ENCODE measurements at places on chromosomes 12 and 14.

- no peak for DNase-seq
These were observed 34.1 kb downstream of the IL31 start for GRCh38 chr12:122139941-122140340.

DNA sequence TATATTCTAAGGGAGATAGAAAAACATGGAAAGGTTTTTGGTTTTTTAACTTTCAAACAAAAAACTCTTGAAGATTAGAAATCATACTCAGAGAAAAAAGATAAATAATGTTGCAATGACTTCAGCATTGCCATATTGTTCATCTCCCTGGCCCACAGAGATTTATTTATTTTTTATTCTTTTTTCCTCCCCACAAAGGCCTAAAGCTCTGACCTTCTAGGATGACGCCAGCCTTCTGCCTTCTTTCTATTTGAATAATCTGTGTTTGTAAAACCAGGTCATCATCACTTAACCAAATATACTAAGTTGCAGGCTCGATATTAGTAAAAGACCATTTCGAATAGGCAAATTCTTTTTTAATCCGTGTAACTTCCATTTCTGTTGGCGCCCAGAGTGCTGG is 4.4 kb upstream of the DCP1B start:
- DNase-seq: no peak

- no peak for DNase-seq
These were observed 22.3 kb downstream of the FBLN5 start for GRCh38 chr14:91925001-91925726.

DNA sequence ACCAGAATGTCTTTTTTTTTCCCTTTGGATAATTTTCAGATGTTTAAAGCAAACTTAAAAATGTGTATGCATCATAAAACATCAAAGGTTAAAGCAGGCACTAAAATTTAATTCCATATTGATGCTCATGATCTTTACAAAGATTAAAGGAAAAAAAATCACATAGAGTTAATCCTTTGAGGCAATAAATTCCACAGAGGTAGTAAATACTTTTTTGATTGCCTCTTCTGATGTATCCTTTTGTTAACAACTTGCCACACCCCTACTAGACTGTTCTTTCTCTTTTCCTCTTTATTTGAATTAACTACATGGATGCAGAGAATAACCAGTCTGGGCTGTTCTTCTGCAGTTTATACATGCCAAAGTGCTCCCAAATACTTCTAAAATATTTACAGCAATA is 45.2 kb upstream of the KCNJ8 start:
- DNase-seq: no peak

GRCh38 chr14:55592436-55592835 is 12.4 kb downstream of the KTN1 start:
- DNase-seq: no peak

DNA sequence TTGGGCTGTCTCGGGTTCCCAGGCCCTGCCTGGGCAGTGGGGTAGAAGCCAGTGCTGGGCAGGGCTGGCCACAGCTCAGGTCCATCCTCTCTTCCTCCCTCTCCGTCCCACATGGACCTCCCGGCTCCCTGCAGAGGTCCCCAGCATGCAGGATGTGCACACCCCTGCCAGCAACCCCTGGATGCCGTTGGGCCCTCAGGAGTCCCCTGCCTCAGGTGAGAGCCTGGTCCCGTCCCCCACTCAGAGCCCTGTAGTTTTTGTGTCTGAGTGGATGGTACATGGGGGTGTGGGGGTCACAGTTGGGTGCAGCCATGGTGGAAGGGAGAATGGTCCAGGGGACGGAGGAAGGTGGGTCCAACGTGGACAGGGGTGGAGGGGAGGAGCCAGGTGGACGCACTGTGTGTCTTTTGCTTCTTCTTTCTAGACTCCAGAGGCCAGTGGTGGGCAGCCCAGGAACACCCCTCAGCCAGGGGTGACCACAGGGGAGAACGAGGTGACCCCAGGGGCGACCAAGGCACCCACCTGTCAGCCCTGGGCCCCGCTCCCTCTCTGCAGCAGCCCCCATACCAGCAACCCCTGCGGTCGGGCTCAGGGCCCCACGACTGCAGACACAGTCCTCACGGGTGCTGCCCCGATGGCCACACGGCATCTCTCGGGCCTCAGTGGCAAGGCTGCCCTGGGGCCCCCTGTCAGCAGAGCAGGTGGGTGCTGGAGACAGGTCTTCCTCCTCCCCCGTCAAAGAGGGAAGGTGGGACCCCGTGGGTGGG is 21.7 kb downstream of the PAPLN start:
- no peak for DNase-seq

DNA sequence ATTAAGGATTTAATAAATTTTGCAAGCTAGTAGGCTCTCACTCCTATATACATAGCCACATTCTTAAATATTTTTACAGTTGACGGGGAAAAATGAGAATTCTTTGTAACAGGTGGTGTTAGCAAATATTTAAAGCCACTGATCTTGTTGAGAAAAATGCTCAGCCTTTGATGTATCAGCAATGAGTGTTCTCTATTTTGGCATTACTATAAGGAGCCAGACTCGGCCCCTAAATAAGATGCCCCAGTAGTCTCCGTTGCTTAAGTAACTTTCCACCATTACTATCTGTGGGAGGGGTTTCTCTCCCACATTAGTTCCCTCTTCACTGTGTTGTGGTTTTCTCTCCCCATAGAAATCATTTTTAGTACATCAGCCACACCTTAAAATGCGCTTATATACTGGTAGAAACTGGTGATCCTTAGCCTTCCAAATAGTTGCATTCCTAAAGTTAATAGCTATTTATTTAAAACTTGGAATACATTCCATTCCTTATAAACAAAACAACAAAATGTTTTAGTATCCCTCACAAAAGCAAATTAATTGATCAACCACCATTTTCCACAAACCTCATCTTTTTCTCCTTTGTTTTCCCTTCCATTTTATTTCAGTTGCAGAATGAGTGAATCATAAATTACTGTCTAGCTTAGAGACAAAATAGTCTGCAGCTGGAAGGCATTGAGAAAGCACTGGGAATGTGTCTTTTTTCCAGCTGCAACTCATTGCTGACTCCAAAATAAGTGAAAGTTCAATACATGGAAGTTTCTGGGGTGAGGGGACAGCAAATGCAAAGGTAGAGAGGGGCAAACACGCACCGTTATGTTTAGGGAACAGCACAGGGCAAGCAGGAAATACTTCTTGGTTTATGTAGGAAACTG is 84.7 kb upstream of the FERMT2 start:
- no peak for DNase-seq

DNA sequence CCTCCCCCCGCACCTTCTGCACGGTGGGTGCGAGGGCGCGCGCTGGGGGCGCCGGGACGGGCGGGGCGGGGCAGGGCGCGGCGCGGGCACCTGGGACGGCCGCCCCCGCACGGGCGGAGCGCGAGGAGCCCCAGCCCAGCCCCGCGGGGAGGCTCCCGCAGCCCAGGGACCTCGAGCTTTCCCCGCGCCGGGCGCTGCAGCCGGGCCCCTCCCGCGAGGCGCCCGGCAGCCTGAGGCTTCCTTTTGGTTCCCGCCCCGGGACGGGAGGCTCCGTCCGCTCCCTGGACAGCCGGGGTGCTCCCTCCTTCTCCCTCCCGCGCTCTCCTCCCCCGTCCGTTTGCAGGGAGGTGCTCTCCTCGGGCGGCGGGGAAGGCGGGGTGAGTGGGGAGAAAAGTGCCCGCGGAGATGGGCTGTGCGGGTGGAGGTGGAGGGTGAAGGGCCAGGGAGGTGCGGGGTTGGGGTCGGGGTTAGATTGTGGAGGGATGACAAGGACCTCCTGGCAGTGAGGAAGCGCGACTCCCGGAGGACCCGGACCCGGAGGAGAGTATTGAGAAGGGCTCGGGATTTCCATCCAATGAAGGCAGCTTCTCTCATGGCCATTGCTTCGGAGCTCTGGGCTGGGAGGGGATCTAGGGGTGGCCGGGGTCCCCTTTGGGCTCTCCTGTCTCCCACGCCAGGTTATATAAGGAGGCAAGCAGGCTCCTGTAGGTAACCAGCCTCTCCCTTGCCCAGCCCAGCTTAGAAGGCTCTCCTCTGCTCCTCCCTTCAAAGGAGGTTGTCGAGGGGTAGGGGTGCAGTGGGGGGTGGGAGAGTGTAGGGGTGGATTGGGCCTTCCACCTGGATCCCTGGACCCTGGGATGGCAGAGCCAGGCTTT is 645 bp downstream of the JDP2 start:
- DNase-seq: no peak

GRCh38 chr14:86780876-86781510 is 1212.0 kb downstream of the GALC start:
- DNase-seq: no peak

DNA sequence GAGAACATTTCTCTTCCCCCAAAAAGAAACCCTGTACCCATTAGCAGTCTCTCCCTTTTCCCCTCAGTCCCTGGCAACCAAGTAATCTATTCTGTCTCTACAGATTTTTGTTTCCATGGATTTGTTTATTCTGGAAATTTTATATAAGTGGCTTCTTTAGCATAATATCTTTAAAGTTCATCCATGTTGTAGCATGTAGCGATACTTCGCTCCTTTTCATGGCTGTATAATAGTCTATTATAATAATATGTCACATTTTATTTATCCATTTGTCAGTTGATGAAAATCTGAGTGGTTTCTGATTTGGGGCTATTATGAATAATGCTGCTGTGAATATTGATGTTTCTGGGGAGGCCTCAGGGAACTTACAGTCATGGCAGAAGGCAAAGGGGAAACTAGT is 12.8 kb upstream of the MYO1H start:
- DNase-seq: no peak

- no peak for DNase-seq
These were observed 9.3 kb upstream of the PTHLH start for GRCh38 chr12:27981874-27982273.

DNA sequence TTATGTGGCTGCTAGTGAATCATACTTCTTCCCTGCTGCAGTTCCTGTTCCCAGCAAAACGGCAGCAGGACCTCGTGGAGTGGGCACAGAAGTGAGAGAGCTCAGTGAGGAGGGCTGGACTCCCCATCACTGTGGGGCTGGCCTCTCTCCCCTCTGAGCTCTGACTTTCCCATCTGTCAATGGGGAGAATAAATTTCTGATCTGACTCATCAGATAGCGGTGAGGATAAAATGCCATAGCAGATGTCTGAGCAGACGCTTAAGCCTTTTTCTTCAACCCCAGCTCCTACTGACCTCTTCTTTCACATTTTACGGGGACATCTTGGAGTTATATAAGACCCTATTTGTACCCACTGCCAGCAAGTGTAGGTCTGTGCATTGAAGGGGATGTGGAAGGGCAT is 116.6 kb downstream of the CRACR2A start:
- no peak for DNase-seq

GRCh38 chr14:35124127-35124526 is 1.8 kb downstream of the PRORP start:
- no peak for DNase-seq

- no peak for DNase-seq
These were observed 10.6 kb upstream of the PUS1 start for GRCh38 chr12:131918311-131919050.

DNA sequence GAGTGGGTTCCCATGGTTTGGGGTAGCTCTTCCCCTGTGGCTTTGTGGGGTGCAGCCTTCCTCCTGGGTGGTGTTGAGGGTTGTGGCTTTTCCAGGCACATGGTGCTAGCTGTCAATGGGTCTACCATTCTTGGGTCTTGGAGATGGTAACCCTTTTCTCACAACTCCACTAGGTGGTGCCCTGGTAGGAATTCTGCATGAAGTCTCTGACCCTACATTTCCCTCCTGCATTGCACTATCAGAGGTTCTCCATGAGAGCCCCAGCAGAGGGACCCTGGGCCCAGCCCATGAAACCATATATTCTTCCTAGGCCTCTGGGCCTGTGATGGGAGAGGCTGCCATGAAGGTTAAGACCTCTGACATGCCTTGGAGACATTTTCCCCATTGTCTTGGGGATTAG is 1093.3 kb downstream of the SLC16A7 start:
- DNase-seq: no peak

DNA sequence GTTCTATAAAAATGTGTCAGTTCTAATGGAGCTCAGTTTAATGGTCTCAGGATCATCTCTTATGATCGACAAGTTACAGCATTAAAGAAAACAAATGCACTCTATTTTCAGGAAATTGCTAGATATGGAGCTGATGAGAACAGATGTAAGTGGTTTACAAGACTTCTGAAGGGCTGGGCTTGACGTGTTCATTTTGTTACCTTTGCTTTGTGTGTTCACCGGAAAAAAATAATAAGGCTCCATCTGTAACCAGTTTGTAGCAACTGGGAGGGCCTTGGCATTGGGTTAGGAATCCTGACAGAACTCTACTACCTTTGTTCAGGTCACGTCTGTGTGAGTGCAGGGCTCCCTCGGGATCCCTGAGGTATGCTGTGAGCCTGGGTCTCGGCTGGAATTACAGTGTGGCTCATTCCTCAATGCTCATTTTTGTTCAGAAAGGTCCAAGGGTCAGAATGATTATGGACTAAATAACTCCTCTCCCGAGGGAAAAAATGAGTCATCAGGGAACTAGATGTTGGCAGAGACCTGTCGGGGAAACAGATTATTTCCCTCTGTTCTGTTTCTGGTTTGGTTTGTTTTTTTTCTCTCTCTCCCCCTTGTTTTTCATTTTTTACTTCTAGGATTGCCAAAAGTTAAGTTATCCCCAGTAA is 158.0 kb downstream of the SLC5A8 start:
- DNase-seq: no peak

GRCh38 chr12:65510584-65511050 is 232.1 kb downstream of the MSRB3 start:
- no peak for DNase-seq

DNA sequence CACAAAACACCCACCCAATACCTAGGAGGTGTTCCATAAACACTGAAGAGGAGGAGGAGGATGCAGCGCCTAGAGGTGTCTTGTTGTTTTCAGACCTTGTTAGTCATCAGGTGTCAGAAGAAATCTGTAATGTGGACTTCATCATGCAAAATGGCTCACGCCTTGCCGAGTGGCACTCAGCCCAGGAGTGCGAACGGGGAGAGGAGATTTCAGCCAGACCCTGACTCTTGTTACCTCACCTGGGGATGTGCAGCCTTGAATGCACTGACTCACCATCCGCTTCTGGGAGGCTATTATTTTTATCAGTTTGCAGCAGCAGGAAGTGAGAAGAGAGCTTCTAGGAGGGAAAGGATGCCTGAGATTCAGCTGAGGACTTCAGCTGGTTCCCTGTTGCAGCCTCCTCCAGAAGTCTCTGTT is 48.2 kb upstream of the PLXNC1 start:
- DNase-seq: no peak

- no peak for DNase-seq
These were observed 178.4 kb downstream of the KCNA5 start for GRCh38 chr12:5222011-5222461.

- DNase-seq: no peak
These were observed 9.6 kb upstream of the PLEK2 start for GRCh38 chr14:67421356-67422224.

DNA sequence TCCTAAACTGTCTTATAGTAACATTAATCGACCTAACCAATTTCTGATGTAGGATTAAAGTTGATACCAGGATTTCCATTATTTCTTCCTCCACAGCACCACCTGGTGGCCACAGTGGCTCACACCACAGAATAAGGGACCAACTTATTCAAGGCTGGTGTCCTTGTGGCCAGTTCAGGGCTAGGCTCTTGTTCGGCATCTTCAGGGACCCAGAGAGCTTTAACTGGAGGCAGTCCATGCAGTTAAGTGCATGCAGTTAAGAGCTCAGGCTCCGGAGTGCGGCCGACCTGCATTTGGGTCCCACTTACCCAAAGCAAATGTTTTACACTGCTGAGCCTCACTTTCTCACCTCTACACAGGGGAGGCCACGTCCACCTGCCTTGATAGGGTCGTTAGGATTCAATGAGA is 42.0 kb upstream of the GPR68 start:
- DNase-seq: peak; percentile 73

GRCh38 chr14:89640141-89640540 is 223.1 kb upstream of the FOXN3 start:
- DNase-seq: no peak

- no peak for DNase-seq
These were observed 41.1 kb downstream of the RPS29 start for GRCh38 chr14:49545071-49545470.

GRCh38 chr14:76252471-76252870 is 100.7 kb downstream of the GPATCH2L start:
- no peak for DNase-seq
